Activated CD4-positive, alpha-beta T cell treated with anti-CD3 and anti-CD28 coated beads for 36 hours (primary cell): ENCODE measurements at places on chromosomes 2 and 18.

- no peak for DNase-seq
These were observed 5.7 kb downstream of the GPR35 start for GRCh38 chr2:240630771-240631547.

DNA sequence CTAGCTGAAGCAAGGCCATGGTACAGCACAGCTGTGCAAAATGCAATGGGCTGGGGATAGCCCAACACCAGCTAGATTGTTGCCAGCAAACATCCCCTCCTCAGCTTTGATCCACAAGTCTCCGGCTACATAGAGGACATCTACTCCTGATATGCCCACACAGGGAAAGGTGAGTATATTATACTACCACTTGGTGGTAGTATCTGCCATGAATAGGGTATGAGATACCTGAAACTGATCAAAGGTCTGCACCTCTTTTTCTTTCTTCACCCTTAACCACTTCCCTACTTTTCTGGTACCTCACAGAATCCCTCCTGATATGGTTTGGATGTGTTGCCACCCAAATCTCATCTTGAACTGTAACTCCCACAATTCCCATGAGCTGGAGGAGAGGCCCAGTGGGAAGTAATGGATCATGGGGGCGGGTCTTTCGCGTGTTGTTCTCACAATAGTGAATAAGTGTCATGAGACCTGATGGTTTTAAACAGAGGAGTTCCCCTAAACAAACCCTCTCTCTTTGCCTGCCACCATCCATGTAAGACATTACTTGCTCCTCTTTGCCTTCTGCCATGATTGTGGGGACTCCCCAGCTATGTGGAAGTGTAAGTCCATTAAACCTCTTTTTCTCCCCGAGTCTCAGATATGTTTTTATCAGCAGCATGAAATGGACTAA is 279.6 kb downstream of the TXNL1 start:
- no peak for DNase-seq

DNA sequence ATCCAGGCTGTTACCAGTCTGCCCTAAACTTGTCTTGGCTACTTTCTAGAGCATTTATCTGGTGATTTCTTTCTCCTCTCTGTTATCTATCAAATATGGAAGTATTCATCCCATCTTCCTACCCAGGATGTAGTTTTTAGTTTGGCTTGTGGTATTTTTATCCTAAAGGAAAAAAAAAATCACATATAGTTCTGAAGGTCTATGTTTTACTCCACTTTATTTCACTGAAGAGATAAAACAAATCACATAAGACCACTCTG is 62.2 kb downstream of the PXDN start:
- DNase-seq, result no peak

DNA sequence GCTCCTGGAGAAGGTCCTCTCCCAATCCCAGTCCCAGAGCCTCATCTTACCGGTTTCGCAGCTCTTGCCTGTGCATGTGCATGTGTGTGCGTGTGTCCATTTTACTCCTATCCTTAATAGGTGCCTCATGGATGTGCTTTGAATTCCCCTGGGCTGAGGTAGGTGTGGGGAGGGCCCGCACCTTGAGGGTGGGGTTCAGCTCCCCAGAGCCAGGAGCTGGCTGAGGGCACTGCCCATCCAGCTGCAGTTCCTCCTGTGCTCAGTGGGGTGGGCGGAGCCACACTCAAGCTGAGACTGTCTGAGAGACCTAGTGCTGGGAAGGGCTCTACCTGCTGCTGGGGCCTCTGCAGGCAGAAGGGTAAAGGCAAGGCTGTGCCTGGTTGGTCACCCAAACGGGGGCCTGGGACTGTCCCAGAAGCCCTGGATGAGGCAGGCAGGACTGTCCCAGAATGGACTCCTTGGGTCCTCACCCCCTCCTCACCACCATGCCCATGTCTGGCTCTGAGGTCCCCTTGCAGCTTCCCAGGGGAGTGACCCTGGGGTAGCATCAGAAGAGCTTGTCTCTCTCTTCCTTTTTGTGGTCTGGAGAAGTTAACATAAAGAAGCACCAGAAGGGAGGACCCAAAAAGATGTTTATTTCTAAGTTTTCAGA is 8.9 kb downstream of the GDF7 start:
- no peak for DNase-seq
